ENCODE measurements at places on chromosomes 4 and X.

DNA sequence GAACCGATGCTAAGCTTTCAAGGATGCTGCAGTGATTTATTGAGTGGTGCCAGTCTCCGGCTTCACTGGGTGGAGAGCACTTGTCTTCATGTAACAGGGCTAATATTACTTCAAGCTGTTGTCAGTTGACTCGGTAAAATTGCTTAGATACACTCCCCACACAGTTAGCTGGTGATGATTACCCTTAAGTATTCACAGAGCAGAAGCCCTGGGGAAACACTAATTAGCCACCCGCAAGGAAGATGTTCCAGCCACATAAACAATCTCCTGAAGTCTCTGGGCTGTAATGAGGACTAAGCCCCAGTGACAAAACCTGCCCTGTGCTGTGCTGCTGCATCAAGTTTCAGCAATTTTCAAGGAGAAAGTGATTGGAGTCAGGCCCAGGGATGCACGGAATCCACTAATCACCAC, 37.3 kb upstream of the GK2 start:
- DNase-seq = no peak

DNA sequence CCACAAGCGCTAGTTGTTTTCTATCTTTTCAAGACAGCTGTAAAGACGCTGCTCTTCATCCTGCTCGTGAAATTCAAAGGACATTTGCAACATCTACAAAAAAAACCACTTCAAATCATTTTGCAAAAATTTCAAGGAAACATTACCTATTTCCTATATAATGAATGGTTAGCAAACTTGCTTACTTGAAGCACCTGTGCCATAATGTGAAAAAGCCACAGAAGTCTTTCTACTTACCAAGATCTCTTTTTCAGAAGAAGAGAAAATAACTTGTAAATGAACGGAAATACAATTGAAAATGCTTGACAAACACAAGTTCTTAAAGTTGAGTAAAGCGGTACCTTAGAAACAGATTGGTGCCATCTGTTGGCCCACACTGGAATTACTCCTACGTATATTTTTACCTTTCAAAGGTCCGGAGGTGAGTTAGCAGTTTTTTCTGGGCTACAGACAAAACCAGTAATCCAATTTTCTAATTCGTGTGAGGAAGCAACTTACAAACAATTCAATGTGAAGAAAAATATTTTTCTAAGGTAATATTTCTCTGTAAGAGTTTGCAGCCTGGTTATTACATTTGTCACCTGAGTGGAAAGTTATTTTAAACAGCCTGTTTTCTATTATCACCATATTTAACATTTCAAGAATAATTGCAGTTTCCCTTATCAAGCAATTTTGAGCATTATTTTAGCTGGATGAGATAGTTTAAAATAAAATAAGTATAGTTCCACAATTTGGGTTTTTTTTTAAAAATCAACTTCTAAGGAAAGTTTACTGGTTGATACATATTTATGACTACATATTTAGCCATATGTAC, at the start of gene TLR6:
Gene TLR6 (minus strand): TSS at position 294 of the 814 bp plus-strand sequence. CDS start 27,344 bp downstream, outside the sequence.
- DNase-seq = peak; percentile 81

DNA sequence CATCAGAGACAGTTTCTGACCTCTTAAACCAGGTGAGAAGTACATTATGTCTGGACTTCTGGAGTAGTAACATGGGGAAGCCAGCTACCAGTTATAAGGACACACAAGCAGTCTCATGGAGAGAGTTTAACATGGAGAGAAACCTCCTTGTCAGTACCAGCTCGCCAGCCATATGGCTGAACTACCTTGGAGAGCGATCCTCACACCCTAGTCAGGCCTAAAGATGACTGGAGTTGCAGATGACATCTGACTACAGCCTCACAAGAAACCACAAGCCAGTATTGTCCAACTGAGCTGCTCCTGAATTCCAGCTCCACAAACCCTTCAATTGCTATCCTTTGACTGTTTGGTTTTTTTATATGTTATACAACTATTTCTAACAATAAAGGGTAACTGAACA, 49.8 kb downstream of the PDHA2 start:
- DNase-seq = no peak

DNA sequence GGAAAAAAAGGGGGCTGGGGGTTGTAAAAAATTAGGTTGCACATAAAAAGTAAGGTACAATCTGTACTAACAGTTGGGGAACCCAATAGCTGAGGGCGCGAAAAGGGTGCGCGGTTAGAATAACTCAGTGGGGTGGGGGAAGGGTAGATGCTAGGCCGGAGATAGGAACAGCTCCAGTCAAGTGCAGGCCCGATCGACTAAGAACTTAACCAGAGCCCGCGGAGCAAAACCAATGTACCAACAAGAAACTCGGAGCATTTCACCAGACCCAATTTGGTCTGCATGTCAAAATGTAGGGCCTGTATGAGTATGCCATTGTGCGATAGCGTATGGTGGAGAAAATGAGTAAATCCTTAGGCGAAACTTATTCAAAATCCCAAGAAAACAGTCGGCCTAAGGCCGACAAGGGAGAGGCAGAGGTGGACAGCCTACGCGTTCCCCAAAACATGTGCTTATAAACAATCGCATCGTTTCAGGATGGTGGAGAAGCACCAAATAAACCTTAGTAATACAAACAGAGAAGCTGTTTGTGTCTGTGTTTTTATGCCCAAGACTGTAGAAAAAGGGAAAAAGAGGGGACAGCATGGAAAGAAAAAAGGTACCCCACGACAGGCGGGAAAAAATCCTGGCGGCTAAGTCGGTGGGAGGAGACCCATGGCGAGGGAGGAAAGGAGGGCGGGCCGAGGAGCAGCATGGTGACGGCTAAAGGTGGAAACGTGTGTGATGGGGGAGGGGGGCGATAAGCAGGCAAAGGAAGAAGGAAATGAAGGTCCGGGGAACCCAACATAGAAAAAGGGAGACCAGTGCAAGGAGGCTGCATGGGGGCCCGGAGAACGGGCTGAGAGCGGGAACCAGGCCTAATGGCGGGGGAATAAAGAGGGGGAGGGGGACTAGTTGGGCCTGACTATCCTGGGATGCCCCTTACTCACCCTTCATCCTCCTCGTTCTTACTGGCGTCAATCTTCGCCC, 990 bp downstream of the HNRNPD start:
- DNase-seq = peak; percentile 76

DNA sequence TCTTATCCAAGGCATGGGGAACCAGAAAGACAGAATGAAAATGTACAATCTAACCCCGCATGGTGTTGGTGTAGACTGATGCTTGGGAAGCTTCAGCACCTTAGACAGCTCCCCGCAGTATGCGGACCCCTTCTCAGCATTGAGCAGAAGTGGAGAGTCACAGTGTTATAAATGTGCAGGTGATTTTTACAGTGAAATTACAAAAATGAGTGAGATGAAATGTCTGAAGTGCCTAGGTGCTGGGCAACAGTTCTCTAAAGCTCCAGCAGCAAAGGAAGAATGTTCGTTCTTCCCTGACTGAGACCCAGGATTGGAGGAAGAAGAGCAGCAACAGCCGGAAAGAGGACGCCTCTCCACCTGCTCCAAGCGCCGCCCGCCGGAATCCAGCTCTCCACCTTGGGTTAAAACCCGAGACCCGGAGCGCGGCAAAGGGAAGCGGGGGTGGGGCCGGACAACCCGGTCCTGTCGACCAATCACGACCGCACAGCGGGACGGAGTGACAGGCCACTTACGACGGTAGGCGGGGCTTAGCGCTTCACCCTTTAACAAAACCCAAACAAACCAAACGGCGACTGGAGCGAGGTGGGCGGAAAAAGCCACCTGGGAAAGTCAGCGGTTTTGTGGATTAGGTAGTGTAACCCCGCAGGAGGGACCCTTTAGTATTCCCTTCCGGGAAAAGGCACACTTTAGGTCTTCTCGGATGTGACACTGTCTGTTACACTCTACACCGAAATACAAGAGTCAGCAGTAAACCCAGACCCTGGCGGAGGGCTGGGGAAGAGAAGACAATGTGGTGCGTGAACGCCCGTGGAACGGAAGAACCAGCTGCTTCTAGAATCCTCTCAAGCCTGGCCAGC, at the start of gene GLRA3:
Gene GLRA3 (minus strand): TSS at position 403 of the 857 bp plus-strand sequence. CDS start 436 bp downstream, outside the sequence.
- DNase-seq = no peak

DNA sequence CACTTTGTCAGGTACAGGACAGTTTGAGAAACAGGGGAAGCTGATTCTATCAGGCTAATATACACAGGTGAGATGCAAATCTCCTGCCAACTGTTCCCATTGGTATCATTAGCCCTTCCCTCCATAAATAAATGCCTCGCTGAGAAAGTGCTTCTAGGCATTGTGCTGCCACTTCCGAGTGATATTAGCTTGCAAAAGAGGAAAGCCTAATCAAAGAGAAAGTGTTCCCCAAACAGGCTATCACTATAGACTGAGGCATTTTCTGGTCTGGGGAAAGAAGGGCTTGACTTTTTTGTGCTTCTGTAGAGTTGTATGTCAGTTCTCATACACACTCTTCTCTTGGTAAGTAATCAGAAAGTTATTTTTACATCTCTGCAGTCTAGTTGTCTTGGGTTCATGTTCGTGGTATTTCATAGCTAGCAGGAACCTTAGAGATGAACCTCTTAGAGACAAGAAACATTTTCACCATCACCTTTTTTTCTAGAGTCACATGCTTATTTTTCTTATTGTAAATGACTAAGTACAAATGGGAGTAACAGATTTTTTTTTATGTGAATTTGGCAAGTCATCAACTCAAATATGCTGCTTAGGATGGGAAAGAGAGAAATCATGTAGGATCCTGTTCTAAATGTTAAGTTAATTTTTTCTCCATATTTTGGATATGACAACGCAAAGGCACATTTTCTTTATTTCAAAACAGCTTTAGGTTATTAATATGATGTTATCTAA, 1009.8 kb downstream of the ADGRL3 start:
- DNase-seq = no peak
